SIG-M5 (cell line): ENCODE measurements at places on chromosomes 13 and 19.

GRCh38 chr19:45469945-45470761 is 2.4 kb downstream of the FOSB start:
- DNase-seq = no peak

DNA sequence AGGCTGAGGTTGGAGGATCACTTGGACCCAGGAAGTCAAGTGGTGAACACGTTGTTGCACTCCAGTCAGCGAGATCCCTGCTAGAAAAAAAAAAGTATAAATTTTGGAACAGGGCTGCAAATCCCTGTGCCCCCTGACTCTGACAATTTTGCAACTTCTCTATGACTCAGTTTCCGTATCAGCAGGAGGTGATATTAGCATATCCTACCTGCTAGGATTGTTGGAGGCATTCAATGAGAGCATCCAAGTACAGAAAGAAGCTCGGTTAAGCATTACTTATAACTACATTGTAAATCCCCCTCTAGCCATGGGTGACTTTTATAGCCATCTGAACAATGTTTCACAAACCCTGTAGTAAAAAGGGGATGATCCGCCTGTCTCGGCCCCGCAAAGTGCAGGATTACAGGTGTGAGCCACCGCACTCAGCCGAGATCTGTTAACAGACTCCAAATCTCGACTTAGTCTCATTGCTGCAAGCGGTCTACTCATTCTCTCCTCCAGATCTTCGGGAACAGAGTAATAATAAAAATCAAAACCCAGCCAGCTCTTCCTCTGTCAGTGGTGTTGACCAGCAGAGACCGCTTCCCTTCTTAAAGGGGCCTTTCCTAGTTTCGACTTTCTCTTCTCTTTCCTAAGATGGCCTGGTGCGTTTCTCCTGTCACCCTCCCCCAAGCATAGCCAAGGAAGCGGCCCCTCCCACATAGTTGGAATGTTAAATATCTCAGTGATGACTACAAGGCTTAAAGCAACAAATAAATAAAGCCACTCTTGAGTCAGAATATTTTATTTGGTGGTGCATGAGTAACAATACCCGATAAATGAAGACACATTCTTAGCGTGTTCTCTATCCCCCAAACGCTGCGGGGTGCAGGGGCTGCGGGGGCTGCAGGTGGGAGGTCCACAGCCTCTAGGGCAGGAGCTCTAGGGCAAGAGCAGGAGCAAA is 10.3 kb upstream of the BICRA start:
- DNase-seq = no peak

DNA sequence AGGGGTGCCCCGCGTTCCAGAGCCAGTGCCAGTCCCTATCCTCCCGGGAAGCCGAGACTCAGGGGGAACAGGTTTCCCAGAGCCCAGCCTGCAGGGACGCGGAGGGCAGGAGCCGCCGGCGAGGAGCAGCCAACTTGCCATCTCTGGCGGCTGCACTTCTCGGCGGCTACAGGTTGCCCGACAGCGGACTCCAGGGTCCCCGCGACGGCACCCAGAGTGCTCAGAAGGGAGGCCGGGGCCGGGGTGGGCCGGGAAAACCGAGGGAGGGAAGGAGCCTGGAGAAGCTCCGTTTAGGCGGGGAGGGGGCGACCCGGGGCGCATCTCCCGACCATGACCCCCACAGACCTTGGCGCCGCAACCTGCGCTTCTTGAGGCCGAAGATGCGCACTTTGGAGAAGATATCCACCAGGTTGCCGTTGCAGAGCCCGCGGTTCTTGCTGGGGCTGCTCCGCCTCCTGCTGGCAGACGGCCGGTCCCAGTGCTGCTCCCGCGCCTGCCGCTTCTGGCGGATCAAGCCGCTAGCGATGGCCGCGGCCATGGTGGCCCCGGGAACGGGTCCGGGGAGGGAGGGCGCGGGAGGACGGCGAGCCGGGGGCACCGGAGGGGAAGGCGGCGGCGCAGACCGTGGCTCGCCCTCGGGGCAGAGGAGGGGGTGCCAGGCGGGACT is 463.8 kb downstream of the ITGBL1 start:
- DNase-seq = no peak

GRCh38 chr19:28823338-28823961 is 389.5 kb downstream of the UQCRFS1 start:
- no peak for DNase-seq

- DNase-seq = no peak
Measured at GRCh38 chr13:19695829-19696228, 62.4 kb downstream of the MPHOSPH8 start.

- DNase-seq = no peak
Measured at GRCh38 chr13:69198706-69199105, 908.9 kb upstream of the ATXN8OS start.

DNA sequence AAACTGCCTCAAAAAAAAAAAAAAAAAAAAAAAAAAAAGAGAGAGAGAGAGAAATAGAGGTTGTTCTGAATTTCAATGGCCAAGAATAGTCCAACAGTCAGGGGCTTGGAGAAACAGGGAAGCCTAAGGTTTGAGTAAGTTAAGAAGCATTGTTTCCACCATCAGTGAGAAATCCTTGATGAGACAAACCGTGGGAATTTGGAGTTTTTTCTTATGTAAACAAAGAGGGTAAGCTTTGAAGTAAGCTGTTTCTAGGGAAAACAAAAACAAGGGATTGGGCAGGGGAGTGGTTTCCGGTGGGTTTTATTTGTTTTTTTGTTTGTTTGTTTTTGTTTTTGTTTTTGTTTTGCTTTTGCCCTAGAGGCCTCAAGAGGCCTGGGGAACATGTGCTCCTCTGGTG is 11.2 kb upstream of the ERVV-1 start:
- DNase-seq = no peak

GRCh38 chr13:29956853-29957252 is 106.4 kb upstream of the UBL3 start:
- DNase-seq = no peak

DNA sequence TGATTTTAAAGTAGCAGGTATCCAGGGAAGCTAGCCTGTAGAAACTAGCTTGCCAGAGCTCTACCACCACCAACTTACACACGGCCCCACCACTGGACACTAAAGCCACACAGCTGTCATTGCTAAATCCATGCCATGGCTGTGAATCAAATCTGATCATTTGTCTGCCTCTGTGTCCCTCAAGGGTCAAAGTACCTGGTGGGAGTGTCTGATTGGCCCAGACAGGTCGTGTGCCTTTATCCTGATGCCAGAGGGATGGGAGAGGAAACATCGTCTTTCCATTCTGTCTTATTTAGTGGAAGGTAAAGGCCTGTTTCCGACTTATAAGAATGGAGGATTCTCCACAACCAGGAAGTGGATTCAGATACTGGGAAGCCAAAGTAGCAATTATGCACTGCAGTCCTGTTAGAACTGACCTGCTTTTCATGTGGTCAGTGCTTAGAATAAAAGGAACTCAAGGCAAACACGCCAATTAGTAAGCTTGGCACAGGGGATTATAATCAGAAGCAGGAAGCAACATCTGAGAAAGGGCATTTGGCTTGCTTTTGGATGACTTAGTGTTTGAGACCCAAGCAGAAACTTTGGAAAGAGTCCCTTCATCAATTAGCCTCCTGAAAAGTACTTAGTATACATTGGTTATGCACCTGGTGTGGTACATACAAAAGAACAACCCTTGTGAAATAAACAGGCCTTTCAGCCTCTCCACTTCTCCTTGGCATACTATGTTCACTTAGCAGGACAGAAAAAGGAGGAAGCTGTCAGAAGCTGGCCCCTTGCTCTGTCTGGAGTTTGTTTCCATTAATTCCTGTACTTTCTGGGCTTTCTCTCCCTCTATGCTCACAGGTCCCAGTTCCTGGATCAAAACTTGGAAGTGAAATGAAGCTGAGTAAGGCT is 192.4 kb downstream of the NUFIP1 start:
- no peak for DNase-seq

- DNase-seq = no peak
Measured at GRCh38 chr13:110697842-110698241, 8.1 kb downstream of the CARS2 start.

DNA sequence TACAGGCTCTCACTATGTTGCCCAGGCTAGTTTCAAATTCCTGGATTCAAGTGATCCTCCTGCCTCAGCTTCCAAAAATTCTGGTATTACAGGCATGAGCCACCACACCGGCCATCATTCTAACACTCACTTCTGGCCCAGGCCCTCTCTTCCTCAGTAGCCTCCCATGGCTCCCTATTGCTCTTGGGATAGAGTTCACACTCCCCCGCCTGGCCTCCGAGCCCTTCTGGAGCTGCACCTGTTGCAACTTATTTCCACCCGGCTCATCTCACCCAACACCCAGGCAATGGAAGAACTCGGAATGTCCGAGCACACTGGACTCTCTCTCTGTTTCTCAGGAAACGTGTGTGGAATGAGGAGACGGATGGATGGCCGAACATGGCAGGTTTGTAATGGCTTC is 9.0 kb upstream of the SBK3 start:
- DNase-seq = no peak

DNA sequence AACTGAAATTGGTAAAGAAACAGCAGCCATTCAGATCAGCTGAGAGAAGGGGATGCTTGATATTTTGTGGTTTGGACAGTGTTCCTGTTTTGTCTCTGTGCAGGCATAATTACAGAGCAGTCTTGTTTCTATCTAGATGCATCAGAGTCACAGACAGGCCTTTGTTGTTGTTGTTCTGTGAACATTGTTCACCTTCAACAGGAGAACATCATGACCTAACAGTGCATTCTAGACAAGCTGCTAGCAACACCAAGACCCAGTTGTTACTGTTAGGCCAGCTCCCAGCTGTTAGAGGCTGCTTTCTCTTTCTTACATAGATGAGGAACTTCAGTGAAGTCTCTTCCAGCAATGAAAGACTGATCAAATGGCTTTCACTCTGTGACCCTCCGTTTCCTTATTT is 8.5 kb upstream of the LSR start:
- DNase-seq = no peak

DNA sequence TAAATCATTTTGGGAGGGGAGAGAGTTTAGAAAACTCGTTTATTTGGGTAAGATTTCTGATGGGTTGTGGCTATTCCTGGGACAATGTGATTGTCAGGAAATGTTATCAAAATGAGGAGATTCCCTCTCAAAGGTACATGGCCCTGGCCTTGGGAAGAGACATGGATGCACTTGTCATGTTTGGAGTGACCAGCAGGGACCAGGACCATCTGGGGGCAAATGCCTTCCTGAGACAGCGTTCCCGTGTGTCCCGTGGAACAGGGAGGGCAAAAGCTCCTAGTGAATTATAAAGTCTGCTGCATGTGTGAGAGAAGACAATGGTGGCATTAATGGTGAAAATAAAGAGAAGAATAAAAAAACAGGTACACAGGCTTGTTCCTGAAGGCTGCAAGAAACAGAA is 317.3 kb downstream of the ZNF536 start:
- DNase-seq = no peak

- DNase-seq = no peak
Measured at GRCh38 chr13:73268306-73268705, 209.5 kb downstream of the KLF5 start.

DNA sequence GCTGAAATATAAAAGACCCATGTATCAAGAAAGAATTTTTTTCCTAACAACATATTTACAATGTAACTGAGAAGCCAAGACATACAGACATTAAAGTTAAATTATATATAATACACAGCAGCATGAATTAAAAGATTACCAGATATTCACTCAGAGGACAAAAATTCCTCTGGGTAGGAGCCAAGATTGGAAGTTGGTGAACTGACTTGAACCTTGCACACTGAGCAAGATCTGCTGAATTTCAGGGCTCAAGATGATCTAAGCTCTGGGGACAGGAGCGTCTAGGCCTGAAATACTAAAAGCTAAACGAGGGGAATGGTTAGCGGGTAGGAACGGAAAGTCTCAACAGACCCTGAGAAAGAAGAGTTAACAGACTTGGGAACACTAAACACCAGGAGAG is 8.5 kb downstream of the FOXO1 start:
- DNase-seq = no peak

DNA sequence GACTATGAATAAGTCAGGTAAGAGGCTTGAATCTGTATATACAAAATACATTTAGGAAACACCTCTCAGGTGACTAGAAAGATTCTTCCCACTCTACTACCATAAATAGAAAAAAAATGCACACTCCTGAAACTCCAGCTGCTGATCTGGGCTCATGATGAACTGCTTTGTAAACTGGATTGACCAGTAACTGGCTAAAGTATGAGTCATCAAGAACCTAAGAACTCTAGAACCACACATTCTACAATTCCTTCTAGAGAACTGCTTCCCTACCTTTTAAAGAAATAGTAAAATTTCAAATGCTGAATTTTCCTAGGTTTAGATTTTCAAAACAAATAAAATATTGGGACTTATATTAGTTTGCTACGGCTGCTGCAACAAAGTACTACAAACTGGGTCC is 55.2 kb downstream of the ELF1 start:
- DNase-seq = no peak

DNA sequence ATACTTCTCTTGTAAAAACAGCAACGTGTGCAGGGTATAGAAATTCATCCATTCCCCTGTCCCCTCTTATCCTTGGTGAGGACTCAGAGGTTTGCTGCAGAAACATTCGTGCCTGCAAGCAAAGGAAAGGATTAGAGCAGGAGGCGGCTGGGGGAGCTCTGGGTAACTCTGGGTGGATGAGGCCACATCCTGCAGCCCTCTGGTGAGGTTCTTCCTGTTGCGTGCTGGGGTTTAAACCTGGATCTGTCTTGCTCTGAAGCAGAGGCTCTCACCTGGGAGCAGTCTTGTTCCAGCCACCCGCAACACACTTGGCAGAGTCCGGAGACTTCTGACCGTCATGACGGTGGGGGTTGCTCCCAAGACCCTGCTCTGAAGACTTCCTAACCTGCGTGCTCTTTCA is 69.2 kb downstream of the ATP11A start:
- DNase-seq = no peak

- no peak for DNase-seq
Measured at GRCh38 chr19:55406826-55407549, 600 bp downstream of the UBE2S start.

GRCh38 chr19:19110410-19111135 is 27.7 kb downstream of the TMEM161A start:
- no peak for DNase-seq

GRCh38 chr13:32455594-32455903 is 27.6 kb upstream of the N4BP2L1 start:
- no peak for DNase-seq

- no peak for DNase-seq
Measured at GRCh38 chr19:17323964-17324332, 10.7 kb downstream of the ANO8 start.

DNA sequence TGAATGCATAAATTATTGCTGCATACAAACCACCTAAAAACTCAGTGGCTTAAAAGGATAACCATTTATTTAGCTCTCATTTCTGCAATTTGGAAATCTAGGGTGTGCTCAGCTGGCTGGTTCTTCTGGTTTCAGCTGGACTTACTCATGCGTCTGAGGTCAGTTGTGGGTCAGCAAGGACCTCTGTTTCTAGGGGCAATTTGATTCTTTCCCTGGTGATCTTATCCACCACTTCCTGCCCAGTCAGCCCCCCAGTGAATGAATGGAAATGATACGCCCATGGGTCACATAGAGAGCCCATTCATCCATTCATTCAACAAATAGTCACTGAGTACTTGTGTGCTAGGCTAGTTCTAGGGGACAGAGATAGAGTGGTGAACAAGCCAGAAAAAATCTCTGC is 9.9 kb downstream of the FXYD5 start:
- no peak for DNase-seq

- DNase-seq = no peak
Measured at GRCh38 chr19:45283443-45284033, 32.5 kb downstream of the MARK4 start.

- peak; percentile 27 for DNase-seq
Measured at GRCh38 chr13:27401210-27401609, 23.2 kb upstream of the GTF3A start.

GRCh38 chr13:29707876-29708543 is 112.5 kb upstream of the SLC7A1 start:
- DNase-seq = no peak
